ENCODE measurements at places on chromosomes 6 and 20.
A peak's percentile ranks its signal among the peaks of the same experiment; 100 is the strongest.

DNA sequence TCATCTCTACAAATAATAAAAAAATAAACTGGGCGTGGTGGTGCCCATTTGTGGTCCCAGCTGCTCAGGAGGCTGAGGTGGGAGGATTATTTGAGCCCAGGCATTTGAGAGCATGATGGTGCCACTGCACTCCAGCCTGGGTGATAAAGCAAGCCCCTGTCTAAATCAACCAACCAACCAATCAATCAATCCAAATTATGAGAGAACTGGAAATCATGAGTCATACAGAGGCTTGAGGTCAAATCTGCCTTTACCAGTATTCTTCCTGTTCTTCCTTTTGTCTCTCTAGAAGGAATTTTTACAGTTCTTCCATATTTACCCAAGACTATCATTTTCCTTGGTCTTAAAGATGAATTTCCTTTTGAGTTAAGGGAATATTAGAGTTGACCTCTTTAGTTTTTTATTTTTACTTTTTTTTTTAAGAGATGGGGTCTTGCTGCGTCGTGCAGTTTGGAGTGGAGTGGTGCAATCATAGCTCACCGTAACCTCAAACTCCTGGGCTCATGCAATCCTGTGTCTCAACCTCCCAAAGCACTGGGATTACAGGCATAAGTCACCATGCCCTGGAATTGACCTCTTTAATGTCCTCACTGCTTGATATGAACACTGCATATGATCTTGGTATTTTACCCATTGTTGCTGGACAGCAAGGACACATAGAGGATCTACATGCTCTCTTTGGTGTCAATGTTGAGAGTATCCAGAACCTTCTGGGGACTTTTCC is 44.1 kb upstream of the TXNDC5 start:
- DNase-seq, result no peak

DNA sequence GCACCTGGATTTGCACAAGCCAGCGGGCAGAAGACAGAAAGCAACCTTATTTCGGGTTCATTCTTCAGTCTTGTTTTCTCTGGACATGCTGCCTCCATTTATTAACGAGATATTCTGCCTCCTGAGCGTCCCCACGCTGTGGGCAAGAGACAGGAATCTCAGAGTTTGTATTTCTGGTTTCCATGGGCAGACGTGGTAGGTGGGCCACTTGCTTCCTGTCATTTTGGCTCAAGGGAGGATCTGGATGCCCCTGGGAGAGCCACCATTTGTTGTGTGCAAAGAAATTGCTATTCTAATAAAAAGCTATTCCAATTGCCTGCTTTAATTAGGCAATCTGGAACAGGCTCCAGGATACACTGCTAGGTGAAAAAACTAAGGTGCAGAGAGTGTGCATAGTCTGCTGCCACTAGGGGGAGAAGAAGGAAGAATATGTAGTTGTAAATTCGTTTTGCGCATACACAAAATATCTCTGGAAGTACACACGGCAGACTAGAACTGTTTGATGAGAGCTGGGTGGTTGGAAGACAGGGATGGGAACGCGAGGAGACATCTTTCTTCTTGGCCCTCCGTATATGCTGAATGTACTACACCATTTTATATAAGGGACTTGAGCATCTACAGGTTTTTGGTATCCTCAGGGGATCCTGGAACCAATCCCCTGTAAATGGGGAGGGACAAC is 30.1 kb upstream of the SLC16A10 start:
- no peak for DNase-seq

GRCh38 chr6:162684961-162685360 is 42.6 kb downstream of the PRKN start:
- DNase-seq, result no peak

GRCh38 chr20:23235173-23236027 is 115.2 kb upstream of the NXT1 start:
- no peak for DNase-seq

GRCh38 chr6:149318581-149319286 is 1.2 kb downstream of the TAB2 start:
- peak; percentile 12 for DNase-seq

- no peak for DNase-seq
Observed at GRCh38 chr20:8953300-8953699, 115.6 kb upstream of the PLCB4 start.
